ENCODE measurements at places on chromosomes 2 and 18. TPM values are rescaled to one million over a fixed set of nuclear protein-coding genes. Genes with fewer than 3 reads are reported as not detected.

The HOXD8 gene
- not detected for total RNA-seq

The HNRNPA3 gene
- 164 TPM for total RNA-seq

The SOX11 gene
- total RNA-seq: not detected

The NBAS gene
- 58.7 TPM for total RNA-seq

The TEX44 gene
- not detected for total RNA-seq

The GLI2 gene
- not detected for total RNA-seq

The PRSS56 gene
- total RNA-seq: not detected

The ASPRV1 gene
- 0.40 TPM for total RNA-seq

The CHRNG gene
- total RNA-seq: not detected

The PLGLB1 gene
- total RNA-seq: 0.20 TPM

The EML4 gene
- total RNA-seq: 362 TPM

The SERPINE2 gene
- total RNA-seq: 5.5 TPM

The EIF5B gene
- total RNA-seq: 66.4 TPM

The SCN3A gene
- total RNA-seq: not detected

The ST8SIA3 gene
- total RNA-seq: not detected

The CFC1 gene
- not detected for total RNA-seq

The PLA2R1 gene
- total RNA-seq: not detected

The ANKRD30B gene
- total RNA-seq: not detected

The UGT1A5 gene
- total RNA-seq: not detected

The NT5C1B gene
- not detected for total RNA-seq

The LRRTM4 gene
- 1.2 TPM for total RNA-seq

The AQP4 gene
- 0.20 TPM for total RNA-seq

The RTP5 gene
- total RNA-seq: not detected

The CAPG gene
- 18.2 TPM for total RNA-seq

The PELI1 gene
- 14.9 TPM for total RNA-seq

The ATP6V1B1 gene
- total RNA-seq: not detected

The NMS gene
- not detected for total RNA-seq

The SERPINB4 gene
- not detected for total RNA-seq

The FAM110C gene
- total RNA-seq: 1.2 TPM

The MOGAT1 gene
- total RNA-seq: 4.3 TPM

The KIF5C gene
- 0.15 TPM for total RNA-seq

The EGR4 gene
- not detected for total RNA-seq

The IL18R1 gene
- not detected for total RNA-seq

The ELP2 gene
- 100 TPM for total RNA-seq

The TXNDC2 gene
- not detected for total RNA-seq

The FBXO15 gene
- not detected for total RNA-seq

The ELAC1 gene
- total RNA-seq: 3.6 TPM

The ABHD1 gene
- 0.04 TPM for total RNA-seq

The FRZB gene
- 0.04 TPM for total RNA-seq

The TMEM247 gene
- total RNA-seq: not detected

The TUBA3E gene
- total RNA-seq: not detected

The RGPD3 gene
- total RNA-seq: 0.53 TPM

The TET3 gene
- 6.8 TPM for total RNA-seq

The CD226 gene
- 0.15 TPM for total RNA-seq

The TLX2 gene
- not detected for total RNA-seq

The ATP6V1C2 gene
- total RNA-seq: 0.04 TPM

The NEU2 gene
- total RNA-seq: not detected

The GALNT13 gene
- 4.8 TPM for total RNA-seq

The UGT1A3 gene
- 0.11 TPM for total RNA-seq

The VIT gene
- total RNA-seq: not detected

The TMEFF2 gene
- total RNA-seq: not detected

The LGALSL gene
- total RNA-seq: 22.6 TPM

The IL1R2 gene
- total RNA-seq: 3.6 TPM
